ENCODE measurements at places on chromosomes 3 and 15.

DNA sequence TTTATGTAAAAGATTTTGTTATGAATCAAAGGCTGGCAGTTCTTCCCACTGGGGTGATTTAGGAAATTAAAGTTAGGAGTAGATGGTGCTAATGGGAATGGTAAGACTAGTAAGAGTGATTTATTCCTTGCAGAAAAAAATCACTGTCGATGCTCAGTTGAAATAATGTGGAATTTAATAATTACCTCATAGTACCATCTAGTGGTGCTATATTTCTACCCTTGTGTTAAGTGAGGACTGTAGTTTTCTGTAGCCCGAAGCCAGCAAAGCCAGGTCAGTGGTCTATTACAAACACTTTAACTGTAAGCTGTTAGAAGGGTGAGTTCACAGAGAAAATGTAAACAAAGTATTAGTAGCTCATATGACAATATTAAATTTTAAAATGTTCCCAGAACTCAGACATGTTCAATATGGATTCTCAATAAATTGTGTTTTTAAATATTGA lies 39.5 kb upstream of the GOLGA8J start:
- no peak for ATAC-seq

DNA sequence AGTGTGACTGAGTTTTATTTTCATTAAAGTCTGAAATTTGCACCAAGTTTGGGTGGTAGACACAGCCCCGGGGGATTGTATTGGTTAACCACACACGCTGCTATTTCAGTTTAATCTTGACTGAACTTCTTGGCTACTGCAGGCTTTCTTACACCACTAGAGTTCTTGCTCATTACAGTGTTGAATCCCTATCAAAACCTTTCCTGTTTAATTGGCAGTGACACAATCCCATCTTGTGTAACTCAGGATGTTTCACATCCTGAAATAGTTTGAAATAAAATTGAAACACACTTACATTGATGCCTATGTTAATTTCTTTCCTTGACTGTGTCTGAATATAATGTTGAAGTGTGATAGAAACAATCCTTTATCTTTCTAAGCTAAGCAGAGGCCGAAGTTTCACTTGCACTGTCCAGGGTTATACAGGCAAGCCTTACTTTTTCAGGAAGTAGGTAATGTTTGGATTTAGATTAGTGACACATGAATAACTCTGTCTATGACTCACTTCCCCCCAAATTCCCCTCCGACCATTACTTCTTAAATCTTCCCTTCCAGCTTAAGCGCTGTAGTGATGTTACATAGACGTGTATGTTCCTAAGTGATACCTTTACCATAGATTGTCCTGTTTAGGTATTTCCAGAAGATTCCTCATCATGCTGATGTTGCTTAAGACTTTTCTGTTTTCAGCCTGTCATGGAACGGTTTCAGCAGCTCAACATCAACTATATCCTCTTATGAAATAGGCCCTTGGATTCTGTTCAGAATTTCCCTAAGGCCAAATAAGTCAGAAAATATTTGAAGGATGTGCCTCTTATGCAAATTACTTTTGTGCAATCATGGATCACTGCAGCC lies 16.8 kb downstream of the ATG7 start:
- peak; percentile 87 for ATAC-seq

GRCh38 chr3:183464480-183464879 lies 36.1 kb upstream of the MCF2L2 start:
- ATAC-seq, result no peak

- no peak for ATAC-seq
Observed at GRCh38 chr15:74141591-74141990, 11.2 kb downstream of the ISLR2 start.

DNA sequence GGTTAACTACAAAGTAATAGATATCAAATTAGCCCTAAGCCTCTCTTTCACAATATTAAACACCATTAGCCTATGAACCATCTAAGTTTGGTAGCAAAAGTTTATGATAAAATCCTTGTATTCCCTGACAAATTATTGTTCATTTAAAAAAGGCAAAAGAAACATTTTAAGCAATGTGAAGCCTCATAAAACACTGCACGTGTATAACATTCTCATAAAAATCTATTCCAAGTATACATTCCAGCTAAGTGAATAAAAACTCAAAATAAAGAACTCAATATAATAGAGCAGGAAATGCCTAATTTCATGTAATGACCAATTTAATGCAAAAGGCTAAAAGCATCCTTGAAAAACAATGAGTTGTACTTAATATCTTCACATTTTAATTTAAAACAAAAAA lies 27.7 kb downstream of the TNIK start:
- ATAC-seq, result no peak

GRCh38 chr15:90211440-90212143 lies 10.5 kb downstream of the SEMA4B start:
- peak; percentile 39 for ATAC-seq

DNA sequence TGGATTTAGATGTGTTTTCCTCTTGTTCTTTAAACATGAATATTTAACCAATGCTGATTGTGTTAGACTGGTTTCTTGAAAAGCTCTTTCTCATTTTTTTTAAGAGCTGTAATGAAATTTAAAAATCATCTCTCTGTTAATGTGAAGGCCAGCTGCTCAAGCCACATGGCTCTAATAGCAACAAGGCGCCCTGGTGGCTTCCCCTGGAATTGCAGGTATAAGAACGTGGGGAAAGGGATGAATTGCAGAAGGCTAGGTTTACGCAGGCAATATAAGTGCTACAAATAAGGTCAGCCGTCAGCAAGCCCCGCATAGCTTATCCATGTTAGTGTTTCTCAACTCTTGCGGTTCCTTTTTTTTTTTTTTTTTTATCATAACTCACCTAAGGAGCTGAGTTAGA lies 108.5 kb downstream of the SAMMSON start:
- ATAC-seq, result no peak

GRCh38 chr15:84804005-84804900 lies 12.9 kb upstream of the ALPK3 start:
- ATAC-seq, result peak; percentile 7

- ATAC-seq, result peak; percentile 84
Observed at GRCh38 chr3:172317984-172318383, 130.3 kb downstream of the GHSR start.

DNA sequence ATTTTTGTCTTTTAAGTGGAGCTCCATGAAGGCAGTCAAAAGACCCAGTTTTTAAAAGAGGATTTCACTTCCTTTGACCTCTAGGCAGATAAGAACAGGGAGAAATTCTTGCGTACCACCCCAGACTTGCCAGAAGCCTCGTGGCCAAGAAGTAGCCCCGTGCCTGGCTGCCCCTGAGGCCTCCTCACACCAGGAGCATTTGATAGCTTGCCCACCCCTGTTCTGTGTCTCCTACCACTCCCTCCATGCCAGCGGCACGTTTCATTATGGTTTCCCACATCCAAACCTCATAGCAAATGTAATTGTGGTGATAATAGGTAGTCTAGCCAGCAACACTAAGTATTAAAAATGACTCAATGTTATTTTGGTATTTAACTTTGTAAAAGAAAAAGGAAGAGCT lies 107.7 kb downstream of the GHSR start:
- ATAC-seq, result no peak

DNA sequence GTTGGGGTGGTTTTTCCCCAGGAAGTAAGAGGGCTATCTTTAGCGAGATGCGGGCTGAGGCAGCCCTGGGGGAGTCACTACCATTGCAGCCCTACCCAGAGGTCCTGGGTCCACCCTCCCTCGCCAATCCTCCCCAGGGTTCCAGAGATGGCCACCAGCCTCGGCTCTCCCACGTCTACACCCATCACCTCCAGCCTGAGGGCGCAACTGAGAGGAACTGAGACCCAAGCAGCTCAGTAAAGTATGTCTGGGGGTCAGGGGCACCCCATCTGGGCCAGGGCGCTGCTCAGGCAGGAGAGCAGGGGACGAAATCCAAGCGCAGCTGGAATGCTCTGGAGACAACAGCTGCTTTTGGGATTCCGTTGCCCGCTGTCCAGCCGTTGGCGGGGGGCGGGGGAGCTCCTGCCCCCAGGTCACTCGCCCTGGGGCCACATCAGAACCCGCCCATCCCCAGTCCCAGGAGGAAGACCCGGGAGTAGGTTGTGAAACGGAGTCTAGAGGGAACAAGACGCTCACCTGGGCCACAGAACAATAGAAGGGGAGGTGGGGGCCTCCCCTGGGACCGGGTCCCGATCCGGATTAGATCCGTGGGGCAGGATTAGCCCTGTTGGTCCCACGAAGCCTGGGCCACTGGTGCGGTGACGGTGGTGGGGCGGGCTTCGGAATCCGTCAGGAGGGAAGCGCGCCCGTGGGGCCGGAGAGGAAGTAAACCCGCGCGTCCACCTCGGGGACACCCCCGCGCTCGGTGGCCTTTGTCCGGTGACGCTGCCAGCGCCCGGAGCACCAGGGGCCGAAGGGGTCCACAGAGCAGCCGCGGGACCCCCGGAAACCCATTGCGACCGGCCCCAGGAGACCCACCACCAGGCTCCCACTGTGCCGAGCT lies 1.4 kb upstream of the NDUFAF3 start:
- no peak for ATAC-seq

GRCh38 chr3:122023335-122023910 lies 1.4 kb upstream of the ILDR1 start:
- ATAC-seq, result no peak

- no peak for ATAC-seq
Observed at GRCh38 chr3:17874636-17875035, 132.2 kb upstream of the TBC1D5 start.

- no peak for ATAC-seq
Observed at GRCh38 chr15:80924278-80924677, 65.3 kb downstream of the MESD start.

DNA sequence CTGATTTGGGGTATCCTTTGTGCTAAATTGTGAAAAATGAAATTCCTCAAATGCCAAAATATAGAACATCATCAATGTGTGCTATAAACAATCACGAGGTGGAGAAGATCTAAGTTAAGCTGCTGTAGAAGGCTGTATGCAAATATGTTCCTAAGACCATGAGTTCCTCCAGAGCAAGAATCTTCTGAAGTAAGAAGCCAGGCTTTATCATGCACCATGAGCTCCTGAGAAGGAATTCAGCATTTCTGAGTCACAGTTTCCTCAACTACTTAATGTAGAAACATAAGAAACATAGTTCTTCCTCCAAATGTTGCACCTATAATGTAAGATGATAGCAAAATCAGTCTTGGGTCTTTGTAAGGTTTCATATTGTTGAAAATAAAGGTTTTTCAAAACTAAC lies 241.7 kb upstream of the MDFIC2 start:
- ATAC-seq, result no peak

GRCh38 chr3:72991522-72991921 lies 5.1 kb upstream of the PPP4R2 start:
- no peak for ATAC-seq

GRCh38 chr15:58269455-58270414 lies 131.6 kb downstream of the AQP9 start:
- no peak for ATAC-seq

DNA sequence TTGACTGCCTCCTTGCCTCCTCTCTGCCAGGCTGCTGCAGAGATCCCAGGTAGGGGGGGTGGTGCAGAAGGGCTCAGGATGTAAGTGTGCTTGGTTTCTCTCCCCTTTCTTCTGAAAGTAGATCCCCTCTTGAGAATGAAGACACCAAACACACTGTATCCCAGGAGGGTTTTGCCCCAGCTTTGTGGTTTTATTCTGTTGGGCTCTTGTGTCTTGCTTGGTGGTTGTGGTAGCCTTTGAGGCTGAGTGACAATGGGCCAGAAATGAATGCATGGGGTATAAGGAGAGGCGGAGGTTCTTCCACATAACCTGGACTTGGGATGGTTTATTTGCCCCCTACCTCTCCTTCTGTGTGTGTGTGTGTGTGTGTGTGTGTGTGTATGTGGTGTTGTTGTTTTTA lies 5.7 kb downstream of the PDIA5 start:
- ATAC-seq, result no peak

GRCh38 chr3:48023377-48023776 lies 7.2 kb upstream of the MAP4 start:
- ATAC-seq, result no peak

DNA sequence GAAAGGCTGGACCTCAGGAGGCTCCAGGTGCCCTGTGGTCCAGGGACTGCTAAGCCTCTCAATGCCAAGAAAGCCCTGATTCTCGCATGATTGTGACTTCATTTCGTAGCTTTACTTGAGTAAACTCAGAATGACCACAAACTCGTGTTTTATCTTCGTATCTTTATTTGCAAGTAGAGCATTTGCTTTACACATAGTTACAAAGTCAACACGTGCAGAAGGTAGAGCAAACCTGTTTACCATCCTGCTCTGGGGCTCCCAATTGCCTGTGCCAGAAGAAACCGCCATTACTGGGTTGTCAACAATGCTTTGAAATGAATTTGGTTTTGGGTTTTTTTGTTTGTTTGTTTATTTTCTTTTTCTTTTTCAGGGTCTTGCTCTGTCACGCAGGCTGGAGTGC lies 5.8 kb upstream of the MESP1 start:
- ATAC-seq, result no peak

GRCh38 chr3:13700362-13700761 lies 151.4 kb downstream of the FBLN2 start:
- no peak for ATAC-seq

DNA sequence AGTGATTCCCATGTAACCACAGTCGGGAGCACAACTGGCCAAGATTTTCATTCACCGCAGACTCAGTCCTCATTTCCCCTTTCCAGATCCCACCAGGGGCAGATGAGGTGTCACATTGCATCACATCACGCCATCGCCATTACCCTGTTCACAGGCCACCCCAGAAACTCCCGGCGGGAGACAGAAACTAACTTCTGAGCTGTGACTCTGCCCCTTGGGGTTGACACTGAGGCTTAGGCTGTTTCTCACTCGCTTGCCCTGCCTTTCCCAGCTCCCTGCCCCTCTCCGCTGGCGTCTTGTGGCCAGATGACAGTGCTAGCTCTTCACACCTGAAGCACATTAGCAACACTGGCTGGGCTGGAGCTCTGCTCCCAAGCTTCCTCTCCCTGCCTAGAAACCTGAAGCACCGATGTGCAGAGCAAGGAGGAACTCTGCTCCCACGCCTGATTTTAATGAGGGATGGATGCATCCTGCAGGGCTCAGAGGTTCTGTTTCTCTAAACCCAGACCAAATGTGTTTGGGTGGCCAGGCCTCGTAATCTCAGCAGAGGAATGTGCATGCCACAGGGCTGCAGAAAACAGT lies 88.8 kb upstream of the CTDSPL start:
- ATAC-seq, result no peak

GRCh38 chr3:188944108-188944507 lies 227.7 kb upstream of the TPRG1 start:
- ATAC-seq, result no peak

GRCh38 chr3:190831225-190831624 lies 31.3 kb downstream of the GMNC start:
- no peak for ATAC-seq

DNA sequence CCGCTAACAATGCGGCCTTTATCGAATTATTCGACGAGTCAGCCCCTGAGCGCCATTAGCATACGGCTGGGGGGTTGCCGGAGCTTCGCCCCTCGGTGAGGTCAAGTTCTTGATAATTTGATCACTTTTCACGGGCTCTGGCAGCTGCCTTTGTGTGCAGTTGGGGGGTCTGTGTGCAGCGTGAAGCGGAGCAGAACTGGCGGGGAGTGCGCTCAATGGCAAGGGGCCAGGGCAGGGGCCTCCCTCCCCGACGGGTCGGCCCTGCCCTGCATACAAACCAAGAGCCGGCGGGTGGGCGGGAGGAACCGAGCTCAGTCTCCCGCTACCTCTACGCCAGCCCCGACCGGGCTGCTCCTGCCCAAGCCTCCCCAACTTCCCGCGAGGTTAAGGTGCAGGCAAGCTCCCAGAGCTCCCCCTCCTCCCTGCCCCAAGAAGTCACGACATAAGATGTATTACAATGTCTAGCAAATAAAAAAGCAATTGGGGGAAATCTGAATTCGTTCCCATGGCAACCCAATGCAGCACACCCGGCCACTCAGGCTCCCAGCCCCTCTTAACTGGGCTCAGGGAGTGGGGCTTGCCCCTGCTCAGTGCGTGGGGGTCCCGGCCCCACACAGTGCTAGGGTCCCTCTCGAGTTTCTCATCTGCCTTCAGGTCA lies 34.1 kb upstream of the POLG start:
- no peak for ATAC-seq

GRCh38 chr3:377158-377561 lies 180.6 kb downstream of the CHL1 start:
- ATAC-seq, result no peak

Data from gastroesophageal sphincter (tissue), 4 donors.